ENCODE measurements at places on chromosomes 1 and 21.

GRCh38 chr1:13797397-13797796 lies 97.4 kb downstream of the PRDM2 start:
- DNase-seq, result no peak

DNA sequence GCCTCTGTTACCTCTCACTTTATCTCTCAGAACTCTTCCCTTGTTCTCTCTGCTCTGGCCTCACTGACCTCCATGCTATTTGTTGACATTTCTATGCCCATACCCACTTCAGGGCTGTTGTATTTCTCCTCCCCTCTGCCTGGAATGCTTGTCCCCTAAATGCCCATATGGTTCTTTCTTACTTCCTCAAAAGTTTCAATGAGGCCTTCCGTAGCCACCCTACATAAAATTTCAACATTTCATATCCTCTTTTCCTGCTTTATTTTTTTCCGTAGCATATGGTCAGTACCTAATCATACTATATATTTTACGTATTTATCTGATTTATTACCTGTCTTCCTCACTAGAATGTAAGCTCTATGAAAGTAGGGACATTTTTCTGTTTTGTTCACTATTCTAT lies 47.1 kb upstream of the ZYG11A start:
- DNase-seq, result no peak

DNA sequence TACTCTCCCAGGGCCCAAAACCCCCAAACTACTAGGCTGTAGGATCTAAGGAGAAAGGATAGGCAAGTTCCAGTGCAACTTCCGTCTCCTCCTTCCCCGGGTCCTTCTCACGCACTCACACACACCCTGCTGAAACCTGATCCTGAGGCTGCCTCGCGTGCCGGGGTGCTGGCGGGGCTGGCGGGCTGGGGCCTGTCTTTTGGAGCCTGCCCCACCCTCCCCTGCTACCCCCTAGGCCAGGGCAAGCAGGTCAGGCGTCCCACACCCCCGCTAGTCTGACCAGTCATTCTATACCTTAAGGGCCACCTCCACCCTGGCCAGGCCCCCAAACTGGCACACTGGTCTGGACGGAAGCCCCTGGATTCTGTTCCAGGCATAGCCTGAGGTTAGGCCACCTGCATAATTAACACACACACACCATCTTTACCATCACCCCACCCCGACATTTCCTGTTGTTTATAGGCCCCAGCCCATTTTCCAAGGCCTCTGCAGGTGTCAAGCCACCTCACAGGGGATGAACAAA lies 48.3 kb upstream of the ARTN start:
- DNase-seq, result no peak

GRCh38 chr1:27656157-27656893 lies 15.7 kb downstream of the IFI6 start:
- no peak for DNase-seq

DNA sequence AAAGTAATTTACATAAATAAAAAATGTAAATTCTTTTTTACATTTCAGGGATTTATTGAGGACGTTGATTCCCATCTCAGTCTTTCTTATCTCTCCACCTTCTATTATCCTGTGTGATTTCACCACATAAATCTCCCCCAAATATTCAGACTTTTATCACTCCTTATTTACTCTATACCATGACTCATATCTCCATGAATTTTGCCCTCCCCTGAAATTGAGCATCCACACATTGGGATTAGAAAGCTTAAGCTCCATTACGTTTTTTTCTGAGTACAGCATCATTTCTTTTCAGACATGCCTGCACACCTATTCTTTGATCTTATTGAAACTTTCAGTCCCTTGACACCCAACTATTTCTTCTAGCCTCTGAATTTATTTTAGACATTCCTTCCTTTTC lies 111.2 kb downstream of the IFI44 start:
- DNase-seq, result no peak

GRCh38 chr1:29719253-29719652 lies 482.9 kb downstream of the PTPRU start:
- no peak for DNase-seq

GRCh38 chr1:34166625-34167361 lies 1.8 kb upstream of the CSMD2 start:
- no peak for DNase-seq

- no peak for DNase-seq
Observed at GRCh38 chr1:22444856-22445255, 6.8 kb upstream of the ZBTB40 start.

- no peak for DNase-seq
Observed at GRCh38 chr1:933603-933940, 9.8 kb downstream of the SAMD11 start.

DNA sequence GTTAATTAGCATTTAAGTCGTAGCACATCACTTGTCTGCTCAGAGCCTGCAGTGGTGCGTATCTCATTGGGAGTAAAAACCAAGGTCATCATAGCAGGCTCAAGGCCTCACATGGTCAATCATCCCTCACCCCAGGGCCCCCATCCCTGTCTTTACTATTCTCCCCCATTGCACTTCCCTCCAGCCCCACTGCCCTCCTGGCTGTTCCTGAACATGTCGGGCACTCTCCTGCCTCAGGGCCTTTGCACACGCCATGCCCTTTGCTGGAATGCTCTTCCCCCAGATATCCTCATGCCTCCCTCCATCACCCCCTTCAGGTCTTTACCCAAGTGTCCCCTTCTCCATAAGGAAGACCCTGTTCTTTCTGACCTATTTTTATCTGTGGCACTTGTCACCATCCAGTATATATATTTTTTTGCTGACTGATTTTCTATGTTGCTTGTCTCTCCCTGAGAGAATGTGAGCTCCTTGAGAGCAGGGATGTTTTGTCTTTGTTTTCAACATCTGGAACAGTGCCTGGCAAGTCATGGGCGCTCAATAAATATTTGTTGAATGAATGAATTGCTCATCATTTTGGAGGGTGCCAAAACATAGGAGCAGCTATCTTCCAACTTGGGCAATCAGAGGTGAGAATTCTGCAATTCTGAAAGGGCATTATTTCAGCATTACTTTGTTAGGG lies 74.1 kb upstream of the POU3F1 start:
- DNase-seq, result no peak

GRCh38 chr1:153233448-153233847 lies 16.1 kb downstream of the PRR9 start:
- no peak for DNase-seq

GRCh38 chr1:62436039-62436465 lies 797 bp upstream of the USP1 start:
- DNase-seq, result peak; percentile 91

GRCh38 chr1:209367061-209367772 lies 216.3 kb upstream of the CAMK1G start:
- no peak for DNase-seq

GRCh38 chr1:167623951-167624350 lies 6.1 kb upstream of the RCSD1 start:
- no peak for DNase-seq

DNA sequence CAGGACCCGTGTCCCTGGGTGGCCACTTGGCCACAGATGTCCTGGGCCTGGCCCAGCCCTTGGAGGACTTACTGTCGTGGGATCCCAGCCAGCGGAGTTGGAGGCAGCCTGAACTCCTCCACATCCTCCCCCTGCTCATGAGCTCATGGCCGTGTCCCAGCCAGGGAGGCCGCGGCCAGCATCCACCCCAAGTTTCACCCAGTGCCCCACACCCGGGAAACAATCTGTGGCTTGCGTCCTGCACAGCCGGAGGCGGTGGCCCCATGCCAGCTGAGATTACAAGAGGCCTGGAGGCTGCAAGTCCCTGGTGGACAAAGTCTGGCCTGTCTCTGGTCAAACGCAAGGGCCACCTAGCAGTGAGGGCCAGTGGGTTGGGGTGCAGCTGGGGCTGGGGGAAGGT lies 27.5 kb upstream of the TMEM52 start:
- no peak for DNase-seq

DNA sequence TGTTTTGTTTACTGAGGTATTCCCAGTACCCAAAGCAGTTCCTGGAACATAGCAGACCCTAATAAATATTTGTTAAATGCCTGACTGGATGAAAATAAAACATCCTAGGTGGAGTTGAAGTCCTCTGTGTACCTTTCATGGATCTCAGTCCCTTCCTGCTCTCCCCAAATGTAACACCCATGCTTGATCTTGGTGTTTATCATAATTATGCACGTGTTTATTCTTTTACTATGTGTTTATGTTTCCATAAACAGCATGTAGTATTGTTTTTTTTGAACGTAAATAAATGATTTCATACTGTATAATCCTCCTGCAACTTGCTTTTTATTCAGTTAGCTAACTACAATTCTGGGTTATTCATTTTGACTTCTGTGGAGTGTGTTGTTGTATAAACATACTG lies 4.8 kb downstream of the LACTBL1 start:
- no peak for DNase-seq

- no peak for DNase-seq
Observed at GRCh38 chr1:10950316-10951172, 61.9 kb upstream of the TARDBP start.

DNA sequence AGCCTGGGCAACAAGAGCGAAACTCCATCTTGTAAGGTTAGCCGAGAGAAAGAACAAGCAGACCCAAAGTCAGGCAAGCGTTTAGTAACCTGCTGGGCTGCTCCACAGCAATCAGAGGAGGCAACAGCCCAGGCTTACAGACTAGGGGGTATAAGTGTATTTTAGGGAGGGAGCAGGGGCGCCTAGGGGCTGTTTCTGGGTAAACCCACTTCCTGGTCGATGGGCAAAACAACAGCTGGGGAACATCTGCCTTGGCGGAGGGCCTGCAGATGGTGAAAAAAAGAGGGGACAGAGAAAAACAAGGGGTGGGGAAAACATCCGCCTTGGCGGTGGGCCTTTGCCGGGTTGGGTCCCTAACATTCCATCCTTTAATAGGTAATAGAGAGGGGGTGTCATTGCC lies 5.2 kb downstream of the TAS1R1 start:
- DNase-seq, result no peak
